Endothelial cell of coronary artery (primary cell): ENCODE measurements at places on chromosomes 7 and 10. TPM values are rescaled to one million over a fixed set of nuclear protein-coding genes. Genes with fewer than 3 reads are reported as not detected.

RAPGEF5 gene
- total RNA-seq = 131 and 142 TPM in 2 replicates

PCGF5 gene
- total RNA-seq = 15.8 and 26.7 TPM in 2 replicates

TMEM140 gene
- 8.3 and 8.8 TPM in 2 replicates for total RNA-seq

LRRD1 gene
- total RNA-seq = not detected in 2 replicates

PAPSS2 gene
- 50.6 and 92.4 TPM in 2 replicates for total RNA-seq

SPDYE9 gene
- total RNA-seq = not detected in 2 replicates

SPOCK2 gene
- total RNA-seq = 0.18 and 0.28 TPM in 2 replicates
